ENCODE measurements at places on chromosomes 6 and 20. TPM values are rescaled to one million over a fixed set of nuclear protein-coding genes. Genes with fewer than 3 reads are reported as not detected.

Gene SAMD10
- 4.3 TPM for total RNA-seq

Gene SCGN
- total RNA-seq: not detected

Gene ZNF76
- 27.7 TPM for total RNA-seq

Gene FGD2
- not detected for total RNA-seq

Gene SSTR4
- total RNA-seq: not detected

Gene GABRR2
- 0.14 TPM for total RNA-seq

Gene RSPO3
- total RNA-seq: 0.19 TPM

GRCh38 chr6:109795994-109796555 is 105.0 kb downstream of the FIG4 start:
- peak; percentile 76 for DNase-seq

- no peak for DNase-seq
Measured at GRCh38 chr6:32068867-32069266, 30.7 kb downstream of the CYP21A2 start.

DNA sequence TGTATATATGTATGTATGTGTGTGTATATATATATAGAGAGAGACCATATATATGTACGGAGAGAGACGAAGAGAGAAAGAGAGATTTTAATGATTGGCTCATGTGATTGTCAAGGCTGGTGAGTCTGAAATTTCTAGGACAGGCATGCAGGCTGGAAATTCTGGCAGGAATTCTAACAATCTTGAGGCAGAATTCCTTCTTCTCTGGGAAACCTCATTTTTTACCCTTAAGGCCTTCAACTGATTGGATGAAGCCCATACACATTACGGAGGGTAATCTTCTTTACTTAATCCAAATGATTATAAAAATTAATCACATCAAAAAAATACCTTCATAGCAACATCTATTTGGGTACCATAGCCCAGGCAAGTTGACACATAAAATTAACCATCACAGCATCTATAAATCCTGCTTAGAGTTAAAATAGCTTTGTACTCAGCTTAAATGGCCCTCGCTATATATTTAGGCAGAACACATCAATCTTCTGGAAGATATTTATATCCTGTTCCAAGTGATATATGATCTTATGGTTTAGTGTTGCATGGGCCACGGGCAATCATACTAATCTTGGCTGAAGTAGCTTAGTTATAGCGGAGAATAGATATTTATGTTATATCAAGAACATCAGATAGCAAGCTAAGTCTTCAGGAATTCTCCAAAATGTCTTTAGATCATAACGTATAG is 36.6 kb downstream of the ABRACL start:
- no peak for DNase-seq

DNA sequence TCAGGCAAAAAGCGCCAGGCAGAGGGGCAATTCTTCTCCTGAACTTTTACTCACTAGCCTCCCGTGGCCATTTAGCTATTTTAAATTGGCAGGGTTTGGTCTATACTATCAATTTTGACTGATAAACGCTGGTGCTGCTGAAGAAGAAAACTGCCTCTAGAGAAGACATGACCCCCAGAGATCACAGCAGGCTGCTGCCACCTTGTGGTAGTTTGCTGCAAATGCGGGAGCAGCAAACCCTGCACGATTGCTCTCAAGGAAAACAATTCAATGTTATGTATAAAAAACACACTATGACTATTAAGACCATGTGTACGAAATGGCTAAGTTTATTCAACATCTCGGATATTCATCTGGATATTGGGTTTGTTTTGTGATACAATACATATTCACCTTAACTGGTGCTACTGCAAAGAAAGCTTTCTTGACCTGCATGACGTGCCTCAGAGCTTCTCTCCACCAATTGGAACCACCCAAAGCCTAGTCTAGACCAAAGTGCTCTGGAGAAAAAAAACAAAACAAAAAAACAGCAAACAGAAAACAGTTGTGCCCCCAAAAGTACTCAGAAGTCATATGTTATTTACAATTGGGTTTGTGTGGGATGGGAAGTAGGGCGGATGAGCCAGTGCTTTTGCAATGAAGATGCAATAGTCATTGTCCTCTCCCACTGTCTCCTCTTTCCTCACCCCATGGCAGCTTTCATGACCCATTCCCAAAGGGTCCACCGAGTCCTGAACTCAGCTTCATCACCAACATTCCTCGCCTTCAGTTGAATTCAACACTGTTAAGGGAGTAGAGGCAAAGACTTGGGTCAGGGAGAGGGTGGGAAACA is 19.6 kb upstream of the IL17F start:
- DNase-seq: peak; percentile 80

DNA sequence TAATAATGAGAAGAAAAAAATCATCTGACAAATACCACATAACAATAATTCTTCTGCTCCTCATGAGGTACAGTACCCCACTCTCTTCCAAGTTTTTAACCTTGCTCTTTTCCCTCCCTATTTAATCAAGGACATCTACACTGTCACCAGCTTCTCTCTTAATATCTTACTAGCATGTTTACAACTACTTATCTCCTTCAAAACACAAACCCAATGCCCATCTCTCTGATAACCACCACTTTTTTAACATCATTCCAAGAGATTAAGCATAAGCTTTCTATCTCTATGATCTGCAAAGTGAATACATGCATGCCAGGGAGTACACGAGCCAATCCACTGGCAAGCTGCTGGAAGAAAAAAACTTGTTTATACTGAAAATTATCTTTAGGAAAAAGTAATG is 10.3 kb downstream of the CEP85L start:
- no peak for DNase-seq

DNA sequence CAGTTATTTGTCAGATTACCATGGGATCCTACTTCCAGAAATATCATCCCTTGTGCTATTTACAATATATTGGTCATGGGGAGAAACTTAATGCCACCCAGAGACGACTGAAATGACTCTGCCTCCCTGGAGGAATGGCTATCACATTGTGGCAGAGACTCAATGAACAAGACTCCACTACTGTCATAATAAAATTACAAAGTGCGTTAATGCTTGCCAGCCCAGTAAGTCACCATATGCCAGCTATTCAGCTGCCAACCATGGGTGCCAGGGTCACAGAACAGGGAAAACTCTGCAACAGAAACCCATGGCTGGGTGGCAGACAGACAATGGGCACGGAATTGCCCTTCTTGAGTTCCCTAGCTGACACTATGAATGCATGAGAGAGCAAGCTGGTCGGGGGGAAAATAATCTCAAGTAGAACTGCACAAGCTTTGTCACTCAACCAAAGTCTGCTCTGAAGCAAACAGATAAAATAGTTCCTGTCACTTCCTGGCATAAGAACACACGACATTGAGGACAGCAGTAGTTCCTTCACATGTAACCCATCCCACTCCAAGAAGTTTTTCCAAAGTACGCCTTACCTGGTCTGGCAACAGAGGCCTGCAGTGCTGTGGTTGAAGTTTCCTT is 32.1 kb downstream of the TP53INP2 start:
- DNase-seq: no peak

GRCh38 chr6:2737885-2738284 is 12.8 kb downstream of the MYLK4 start:
- DNase-seq: no peak

DNA sequence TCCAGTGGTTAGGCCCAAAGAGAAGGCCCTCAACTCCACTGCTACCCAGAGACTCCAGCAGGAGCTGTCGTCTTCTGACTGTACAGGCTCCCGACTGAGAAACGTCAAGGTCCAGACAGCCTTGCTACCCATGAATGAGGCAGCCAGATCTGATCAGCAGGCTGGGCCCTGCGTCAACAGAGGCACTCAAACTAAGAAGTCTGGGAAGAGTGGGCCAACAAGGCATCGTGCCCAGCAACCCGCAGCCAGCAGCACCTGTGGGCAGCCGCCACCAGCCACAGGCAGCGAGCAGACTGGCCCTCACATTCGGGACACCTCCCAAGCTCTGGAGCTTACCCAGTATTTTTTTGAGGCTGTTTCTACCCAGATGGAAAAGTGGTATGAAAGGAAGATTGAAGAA is 8.1 kb downstream of the LYRM2 start:
- no peak for DNase-seq

- DNase-seq: peak; percentile 13
Measured at GRCh38 chr20:56443654-56444540, 24.5 kb upstream of the RTF2 start.

GRCh38 chr20:17014217-17014616 is 212.6 kb upstream of the PCSK2 start:
- DNase-seq: no peak

DNA sequence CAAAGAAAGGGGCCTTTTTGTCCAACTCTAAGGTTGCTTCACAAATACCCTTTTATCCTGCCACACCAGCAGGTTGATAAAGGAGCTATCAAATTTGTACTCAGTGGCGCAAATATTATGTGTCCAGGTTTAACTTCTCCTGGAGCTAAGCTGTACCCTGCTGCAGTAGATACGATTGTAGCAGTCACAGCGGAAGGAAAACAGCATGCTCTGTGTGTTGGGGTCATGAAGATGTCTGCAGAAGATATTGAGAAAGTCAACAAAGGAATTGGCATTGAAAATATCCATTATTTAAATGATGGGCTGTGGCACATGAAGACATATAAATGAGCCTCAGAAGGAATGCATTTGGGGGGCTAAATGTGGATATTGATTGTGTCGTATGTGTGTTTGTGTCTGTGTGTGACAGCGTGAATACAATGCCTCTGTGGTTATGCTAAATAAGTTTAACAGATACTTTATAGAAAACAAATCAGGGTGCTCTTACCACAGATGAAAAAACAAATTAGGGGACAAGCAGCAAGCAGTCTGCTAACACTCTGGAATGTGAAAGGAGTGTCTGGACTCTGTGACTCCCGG is 33.6 kb downstream of the HM13 start:
- DNase-seq: no peak

DNA sequence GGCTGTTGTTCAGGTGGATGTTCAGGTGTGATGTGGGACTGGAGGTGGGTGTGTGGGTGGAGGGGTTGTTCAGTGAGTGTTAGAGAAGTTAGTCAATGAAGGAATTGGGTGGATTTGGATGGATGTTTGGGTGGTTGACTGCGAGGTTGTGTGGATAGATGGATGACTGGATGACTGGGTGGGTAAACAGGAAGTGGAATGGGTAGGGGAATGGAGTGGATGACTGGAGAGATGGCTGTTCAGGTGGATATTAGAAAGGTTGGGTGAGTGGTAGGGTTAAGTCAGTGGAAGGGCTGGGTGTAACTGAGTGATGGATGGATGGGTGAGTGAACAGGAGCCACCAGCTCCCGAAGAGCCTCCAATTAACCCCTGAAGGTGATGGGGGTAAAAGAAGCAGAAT is 27.9 kb downstream of the JPH2 start:
- no peak for DNase-seq

DNA sequence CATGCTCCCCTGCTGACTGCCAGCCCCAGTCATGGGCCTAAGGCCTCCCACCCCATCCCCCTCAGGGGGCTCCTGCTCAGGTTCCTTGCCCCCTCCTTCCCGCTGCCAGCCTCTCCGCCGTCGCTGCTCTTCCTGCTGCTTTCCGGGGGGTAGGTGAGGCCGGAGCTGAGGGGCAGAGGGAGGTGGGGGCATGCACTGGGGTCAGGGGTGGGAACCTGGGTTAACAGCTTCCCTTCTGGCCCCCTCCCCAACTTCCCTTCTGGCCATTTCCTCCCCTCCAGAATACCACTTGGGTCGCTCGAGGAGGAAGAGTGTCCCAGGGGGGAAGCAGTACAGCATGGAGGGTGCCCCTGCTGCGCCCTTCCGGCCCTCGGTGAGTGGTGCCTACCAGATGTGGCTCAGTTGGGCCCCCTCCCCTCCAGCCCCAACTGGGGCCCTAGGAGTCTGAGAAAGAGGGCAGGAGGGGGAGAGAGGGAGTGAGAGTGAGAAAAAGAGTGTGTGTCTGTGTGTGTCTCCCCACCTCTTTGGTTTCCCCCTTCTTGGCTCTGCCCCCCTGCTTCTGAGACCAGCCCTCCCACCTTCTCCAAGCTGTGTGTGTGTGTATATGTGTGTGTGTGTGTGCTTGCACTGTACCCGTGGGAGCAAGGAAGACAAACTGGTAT is 12.1 kb downstream of the SYNGAP1 start:
- DNase-seq: no peak

- DNase-seq: no peak
Measured at GRCh38 chr20:59231124-59231804, 67.6 kb downstream of the ZNF831 start.

- no peak for DNase-seq
Measured at GRCh38 chr6:70860920-70861319, 95.9 kb downstream of the B3GAT2 start.

- no peak for DNase-seq
Measured at GRCh38 chr6:137937834-137938233, 70.8 kb downstream of the TNFAIP3 start.

DNA sequence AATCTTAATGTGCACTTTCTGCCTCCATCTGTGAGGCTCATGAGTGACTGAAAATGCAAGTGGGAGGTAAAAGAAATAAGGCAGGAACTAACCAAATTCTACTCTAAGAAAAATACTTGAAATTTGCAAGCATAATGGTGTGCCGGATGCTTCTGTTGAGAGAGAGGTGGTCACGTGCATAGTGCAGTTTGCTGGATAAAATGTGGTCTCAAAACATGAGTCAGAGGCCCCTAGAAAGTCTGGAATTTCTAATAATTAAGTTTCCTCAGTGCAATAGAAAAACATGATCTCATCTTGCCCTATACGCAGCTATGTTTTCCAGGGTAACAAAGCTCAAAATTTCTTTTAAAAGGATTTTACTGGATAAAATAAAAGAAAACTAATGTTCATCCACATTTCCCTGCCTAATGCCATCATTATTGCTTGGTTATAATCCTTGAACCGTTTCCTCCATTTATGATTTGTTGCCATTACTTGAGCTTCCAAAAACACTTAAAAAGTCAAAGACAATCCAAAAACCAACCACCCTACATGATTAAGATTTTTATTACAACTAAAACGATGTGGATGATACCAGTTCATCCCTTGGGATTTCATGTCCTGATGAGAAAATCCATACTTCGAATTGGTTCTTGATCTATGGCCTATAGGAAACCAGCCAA is 351.7 kb upstream of the ARID1B start:
- peak; percentile 5 for DNase-seq

DNA sequence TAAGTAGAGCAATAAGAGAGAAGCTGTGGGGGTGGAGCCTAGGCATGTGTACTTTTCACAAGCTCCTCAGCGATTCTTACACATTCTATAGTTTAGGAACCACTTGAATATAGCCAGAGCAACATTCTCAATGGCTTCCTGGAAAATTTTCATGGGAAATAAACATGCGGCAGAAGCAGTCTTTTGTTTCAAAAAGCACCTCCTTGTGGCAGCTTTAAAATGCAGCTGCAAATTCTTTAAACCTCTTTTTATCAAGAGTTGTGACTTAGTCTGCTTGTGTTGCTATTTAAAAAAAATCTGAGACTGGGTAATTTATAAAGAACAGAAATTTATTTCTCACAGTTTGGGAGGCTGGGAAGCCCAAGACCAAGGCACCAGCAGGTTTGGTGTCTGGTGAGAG is 23.8 kb downstream of the NKX2-2 start:
- DNase-seq: peak; percentile 38

- DNase-seq: no peak
Measured at GRCh38 chr6:81831274-81831673, 78.8 kb upstream of the TENT5A start.

GRCh38 chr20:5090191-5090590 is 29.6 kb downstream of the PCNA start:
- peak; percentile 74 for DNase-seq

GRCh38 chr20:49831022-49831769 is 18.6 kb downstream of the SLC9A8 start:
- DNase-seq: no peak

Measured in dermis blood vessel endothelial cell (primary cell).